Hematopoietic multipotent progenitor cell treated with erythropoietin and hydrocortisone succinate and interleukin-3 and kit ligand, for 6 days (in vitro differentiated cells): ENCODE measurements at places on chromosomes 7 and 10.

- DNase-seq, result no peak
These were observed 113.4 kb downstream of the PLXDC2 start for GRCh38 chr10:19929506-19930140.

- no peak for DNase-seq
These were observed 153.7 kb downstream of the CACNA2D1 start for GRCh38 chr7:82289889-82290288.

DNA sequence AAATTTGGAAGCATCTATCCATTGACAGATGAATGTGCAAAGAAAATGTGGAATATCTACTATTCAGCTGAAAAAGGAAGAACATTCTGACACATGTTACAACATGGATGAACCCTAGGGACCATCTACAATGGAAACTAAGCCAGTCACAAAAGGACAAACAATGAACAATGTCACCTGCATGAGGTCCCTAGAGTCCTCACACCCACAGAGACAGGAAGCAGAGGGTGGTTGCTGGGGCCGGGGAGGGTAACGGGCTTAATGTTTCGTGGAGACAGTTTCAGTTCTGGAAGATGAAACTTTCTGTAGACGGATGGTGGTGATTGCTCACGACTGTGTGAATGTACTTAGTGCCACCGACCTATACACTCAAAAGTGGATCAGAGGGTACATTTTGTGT is 282.9 kb downstream of the ADARB2 start:
- no peak for DNase-seq

- DNase-seq, result no peak
These were observed 353.7 kb downstream of the NRG3 start for GRCh38 chr10:82228701-82229100.

DNA sequence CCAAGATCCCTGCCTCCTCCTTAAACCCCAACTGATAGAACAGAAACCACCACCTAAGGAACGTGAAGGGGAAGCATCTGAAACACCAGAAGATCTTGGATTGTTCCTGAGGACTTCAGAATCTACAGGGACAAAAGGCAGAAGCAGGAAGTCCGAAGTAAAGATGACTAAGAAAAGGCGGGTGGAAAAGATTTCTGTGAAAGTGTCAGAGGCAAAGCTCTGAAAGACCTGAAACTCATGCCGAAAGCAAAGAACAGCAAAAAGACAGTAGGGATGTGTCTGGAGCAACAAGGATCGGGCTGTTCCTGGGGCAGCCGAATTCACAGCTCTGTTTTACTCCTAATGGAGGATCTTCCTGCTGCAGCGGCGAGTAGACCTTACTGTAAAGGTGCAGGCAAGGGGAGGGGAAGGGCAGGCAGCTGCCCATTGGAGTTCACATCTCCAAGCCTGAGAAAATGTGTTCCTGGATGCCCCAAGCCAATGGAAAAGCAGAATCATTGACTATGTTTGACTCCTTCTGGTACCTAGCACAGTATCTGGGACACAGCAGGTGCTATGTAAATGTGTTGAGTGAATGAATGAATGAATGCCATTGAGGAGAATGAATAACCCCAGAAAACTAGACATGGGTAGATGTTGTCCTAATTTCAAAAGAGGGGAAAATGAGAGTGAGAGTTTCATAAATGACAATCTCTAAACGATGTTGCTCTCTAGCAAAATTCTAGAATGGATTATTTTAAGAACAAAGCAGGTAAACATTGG is 40.4 kb downstream of the PDIA4 start:
- DNase-seq, result no peak

GRCh38 chr7:37826825-37827224 is 21.6 kb upstream of the NME8 start:
- DNase-seq, result no peak

GRCh38 chr10:86712317-86712707 is 44.0 kb downstream of the LDB3 start:
- DNase-seq, result no peak

GRCh38 chr7:120502132-120502531 is 229.2 kb downstream of the KCND2 start:
- DNase-seq, result no peak

GRCh38 chr10:38600696-38601095 is 506.6 kb downstream of the ZNF37A start:
- no peak for DNase-seq

DNA sequence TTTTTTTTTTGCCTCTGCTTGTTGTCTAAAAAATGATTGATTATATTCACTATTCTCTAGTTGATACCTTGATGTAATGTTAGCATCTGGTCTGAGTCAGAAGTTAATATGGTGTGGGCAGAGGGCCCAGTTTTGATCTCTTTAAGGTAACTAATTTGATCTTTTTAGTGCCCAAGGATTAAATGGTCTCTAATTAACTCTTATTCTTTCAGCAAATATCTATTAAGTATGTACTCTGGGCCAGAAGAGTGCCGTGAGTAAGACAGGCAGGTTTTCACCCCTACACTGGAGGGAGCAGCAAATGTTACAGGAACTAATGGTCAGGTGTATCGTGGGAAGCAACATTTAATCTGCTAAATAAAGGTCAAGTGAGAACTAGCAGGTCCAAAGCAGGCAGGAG is 144.6 kb upstream of the COL1A2 start:
- no peak for DNase-seq

GRCh38 chr10:79923145-79923544 is 25.8 kb downstream of the SFTPD start:
- no peak for DNase-seq

DNA sequence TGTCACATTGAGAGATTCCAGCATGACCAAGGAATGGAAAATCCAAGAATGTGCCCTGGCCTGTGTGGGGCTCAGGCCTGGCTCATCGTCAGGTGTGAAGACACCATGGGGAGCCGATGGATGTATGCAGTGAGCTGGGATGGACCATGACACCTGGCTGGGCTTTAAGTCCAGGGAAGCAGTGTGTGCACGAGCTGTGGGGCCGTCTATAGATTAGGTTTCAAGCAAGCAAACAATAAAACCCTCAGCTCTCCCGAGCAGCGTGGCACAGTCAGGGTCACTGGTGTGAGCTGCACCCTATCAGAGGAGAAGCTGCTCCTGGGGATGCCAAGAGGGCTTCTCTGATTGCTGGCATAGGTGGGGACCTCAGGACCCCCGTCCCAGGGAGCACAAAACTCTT is 50.5 kb upstream of the DLG5 start:
- DNase-seq, result no peak

DNA sequence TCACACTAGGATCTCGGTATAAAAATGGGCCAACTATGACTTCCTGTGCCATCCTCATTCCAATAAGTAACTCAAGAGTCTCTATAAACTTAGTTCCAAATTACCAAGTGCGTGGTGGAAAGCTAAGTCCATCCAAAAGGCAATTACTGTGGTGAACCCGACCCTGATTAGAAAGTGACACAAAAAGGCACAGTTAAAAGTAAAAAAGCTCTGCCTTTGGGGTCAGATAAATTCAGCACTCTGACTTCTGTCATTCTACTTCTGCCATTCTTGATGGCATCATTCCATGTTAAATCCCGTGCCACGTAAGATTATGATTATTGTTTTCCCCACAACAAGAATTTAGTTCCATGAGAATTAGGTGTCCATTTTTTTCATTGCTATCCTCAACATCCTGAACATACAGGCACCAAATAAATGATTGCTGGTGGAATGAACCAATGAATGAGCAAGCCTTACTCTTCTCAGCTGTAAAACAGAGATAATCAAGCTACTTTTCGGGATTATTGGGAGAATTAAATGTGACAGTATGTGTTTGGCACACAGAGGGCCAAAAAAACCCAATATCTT is 877 bp downstream of the NCOA4 start:
- DNase-seq, result no peak

GRCh38 chr7:2201686-2202360 is 30.9 kb downstream of the MAD1L1 start:
- DNase-seq, result no peak

DNA sequence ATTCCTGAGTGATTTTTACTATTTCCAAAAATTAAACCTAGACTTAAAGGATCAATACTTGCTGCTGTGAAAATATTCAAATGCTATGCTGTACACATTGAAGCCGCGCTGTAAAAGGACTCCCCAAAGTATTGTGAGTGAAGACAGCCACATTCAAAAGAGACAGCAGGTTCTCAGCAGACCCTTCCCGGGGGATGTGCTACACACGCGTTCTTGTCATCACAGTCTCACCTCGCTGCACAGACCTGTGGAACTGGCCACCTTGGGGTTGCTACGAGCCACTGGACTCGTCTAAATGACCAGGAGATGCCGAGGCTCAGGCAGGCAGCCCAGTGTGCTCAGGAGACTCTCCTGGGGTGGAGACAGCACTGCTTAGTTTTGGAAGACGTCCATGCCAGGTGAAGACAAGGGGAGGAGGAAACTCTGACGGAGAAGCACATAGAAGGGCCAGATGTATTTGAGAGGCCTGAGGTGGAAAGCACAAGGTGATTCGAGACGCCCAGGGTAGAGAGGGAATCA is 367.7 kb upstream of the SHH start:
- no peak for DNase-seq

GRCh38 chr7:120254845-120255244 is 18.1 kb upstream of the KCND2 start:
- DNase-seq, result no peak

- peak; percentile 90 for DNase-seq
These were observed 87.8 kb downstream of the BTRC start for GRCh38 chr10:101441541-101442455.

DNA sequence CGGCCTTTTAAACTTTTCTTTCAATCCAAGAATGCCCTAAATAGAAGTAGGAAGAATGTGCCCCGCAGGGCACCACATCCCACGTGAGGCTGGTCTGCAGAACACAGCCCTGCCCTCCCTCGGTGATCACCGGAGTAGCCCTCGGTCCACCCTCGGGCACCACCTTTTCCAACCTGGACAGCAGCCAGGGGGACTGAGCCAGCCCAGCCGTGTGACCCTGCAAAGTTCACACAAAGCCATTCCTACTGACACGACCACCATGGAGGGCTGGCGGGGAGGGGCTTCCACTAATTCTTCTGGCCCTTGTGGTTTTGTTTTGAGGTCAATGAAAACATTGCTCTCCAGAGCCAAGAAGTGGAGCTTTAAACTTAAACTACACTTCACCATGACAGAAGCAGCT is 132.2 kb downstream of the TCERG1L start:
- DNase-seq, result no peak

DNA sequence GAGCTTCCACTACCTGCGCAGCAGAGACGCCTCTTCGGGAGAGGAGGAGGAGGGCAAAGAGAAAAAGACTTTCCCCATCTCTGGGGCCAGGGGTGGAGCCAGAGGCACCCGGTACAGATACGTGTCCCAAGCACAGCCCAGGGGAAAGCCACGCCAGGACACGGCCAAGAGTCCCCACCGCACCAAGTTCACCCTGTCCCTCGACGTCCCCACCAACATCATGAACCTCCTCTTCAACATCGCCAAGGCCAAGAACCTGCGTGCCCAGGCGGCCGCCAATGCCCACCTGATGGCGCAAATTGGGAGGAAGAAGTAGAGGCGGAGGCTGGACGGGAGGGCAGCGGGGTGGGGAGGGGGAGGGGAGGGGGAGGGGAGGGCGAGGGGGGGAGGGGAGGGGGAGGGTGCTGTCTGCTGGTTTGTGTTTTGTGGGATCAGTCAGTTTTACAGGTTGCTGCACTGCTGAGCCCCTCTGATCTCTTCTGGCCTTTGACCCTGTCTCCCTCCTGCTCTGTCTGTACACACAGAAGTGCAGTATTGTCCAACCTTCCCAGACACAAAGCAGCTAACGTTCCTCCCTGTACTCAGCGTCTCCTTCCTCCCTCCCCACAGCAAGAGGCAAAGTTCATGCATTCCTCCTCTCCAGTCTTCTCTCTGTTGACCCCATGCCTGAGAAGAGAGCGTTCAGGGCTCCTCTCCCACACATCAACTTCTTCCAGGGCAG is 9.3 kb downstream of the UCN3 start:
- DNase-seq, result no peak

GRCh38 chr7:73746378-73746777 is 7.8 kb upstream of the ABHD11 start:
- no peak for DNase-seq

DNA sequence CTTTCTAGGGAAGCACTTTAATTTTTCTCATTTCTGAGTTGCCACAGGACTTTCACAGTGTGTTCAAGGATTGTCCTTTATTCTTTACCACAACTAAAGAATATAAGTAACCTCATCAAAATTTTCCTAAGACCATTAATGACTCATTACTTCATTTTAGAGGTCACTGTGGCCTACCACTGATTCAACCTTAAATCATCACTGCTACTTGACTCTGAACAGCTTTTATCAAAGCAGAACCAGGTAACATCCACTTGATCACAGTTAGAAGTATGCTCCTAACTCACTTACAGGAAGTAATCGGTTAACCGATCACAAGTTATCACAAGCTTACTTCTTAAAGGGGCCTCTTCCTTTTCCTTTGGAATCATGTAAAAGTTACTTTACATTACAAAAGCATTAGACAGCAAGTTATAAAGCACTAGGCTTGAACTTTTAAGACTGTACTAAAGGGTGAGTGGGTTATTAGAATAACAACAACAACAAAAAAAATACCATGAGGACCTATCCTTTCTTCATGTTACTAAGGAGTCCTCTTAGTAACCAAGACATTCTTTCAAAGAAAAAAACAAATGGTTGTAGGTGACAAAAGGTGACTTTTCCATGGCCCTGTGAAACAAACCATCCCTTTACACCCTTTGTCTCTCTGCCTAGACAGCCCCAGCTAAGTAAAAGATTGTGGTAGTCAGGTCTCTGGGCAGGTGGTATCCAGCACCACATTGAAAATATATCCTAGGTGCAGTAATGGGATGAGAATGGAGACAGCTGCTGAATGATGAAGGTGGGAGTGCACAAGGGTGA is 40.0 kb upstream of the PDK4 start:
- peak; percentile 18 for DNase-seq
